NCI-H526 (cell line): ENCODE measurements at places on chromosomes 7 and 10.

DNA sequence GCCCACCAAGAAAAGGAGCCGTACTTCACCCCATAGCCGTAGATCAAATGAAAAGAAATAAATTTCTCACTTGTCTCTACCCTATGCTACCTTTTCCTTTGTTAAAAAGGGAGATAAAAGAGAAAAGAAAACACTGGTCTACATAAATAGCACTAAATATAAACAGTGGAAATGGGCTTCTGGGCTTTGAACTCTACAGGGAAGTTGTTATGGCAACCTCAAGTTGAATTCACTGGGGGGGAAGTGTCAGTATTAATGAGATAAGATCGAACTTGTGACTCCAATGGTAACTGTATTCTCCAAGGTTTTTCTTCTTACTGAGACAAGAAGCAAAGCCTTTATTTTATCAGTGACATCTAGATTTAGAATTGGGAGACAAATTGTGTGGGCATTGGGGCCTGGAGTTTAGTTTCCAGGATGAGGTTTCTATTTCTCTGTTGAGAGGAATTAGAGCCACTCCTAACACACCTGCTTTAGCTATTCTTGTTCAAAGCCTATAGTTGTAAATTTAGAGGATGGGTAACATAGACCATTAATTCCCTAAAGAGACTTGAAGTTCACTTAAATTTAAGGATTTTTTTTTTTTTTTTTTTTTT, 604.3 kb upstream of the GALNT17 start:
- no peak for DNase-seq

GRCh38 chr10:42875798-42876341, 93.3 kb downstream of the BMS1 start:
- DNase-seq, result no peak

DNA sequence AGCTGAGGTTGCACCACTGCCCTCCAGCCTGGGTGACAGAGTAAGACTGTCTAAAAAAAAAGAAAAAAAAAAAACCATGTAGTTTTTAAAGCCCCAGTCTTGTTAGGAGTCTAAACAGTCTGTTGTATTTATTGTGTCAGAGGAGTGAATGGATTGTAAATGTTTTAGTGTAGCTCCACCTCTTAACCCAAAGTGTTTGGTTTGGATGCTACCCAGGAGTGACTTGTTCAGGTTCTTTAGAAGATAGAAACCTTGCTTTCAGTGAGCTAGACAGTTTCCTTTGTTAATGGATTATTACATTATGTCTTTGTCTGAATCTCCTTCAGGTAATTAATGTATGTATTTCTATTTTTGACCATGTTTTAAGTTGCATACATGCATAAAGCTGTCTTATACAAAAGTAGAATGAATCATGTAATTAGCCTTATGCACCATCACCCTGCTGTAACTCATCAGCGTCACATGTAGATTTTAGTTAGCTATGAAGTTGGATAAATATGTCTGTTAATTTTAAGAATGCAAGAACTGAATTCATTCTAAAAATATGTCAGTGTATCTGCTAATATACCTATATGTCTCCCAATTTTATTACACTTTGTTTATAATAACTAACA, 97.7 kb downstream of the TAF3 start:
- no peak for DNase-seq

GRCh38 chr10:119896061-119896655, 3.6 kb downstream of the SEC23IP start:
- no peak for DNase-seq

DNA sequence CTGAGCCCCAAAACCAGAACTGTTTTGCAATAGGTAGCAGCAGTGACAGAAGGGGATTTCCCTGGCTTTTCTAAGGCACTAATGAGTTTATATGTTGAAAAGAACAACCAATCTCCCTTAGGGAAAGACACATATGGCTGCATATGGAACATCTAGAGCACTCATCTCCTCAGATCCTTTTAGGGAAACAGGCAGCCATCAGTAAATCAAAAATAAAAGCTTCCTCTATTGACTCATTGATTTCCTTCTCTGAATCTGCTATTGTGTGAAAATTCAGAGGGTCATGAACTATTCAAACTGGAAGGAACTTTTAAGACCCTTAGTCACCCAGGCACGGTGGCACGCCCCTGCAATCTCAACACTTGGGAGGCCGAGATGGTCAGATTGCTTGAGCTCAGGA, 110.9 kb upstream of the NANOS1 start:
- DNase-seq, result no peak

GRCh38 chr10:59885430-59886134, 20.8 kb downstream of the CCDC6 start:
- DNase-seq, result no peak

DNA sequence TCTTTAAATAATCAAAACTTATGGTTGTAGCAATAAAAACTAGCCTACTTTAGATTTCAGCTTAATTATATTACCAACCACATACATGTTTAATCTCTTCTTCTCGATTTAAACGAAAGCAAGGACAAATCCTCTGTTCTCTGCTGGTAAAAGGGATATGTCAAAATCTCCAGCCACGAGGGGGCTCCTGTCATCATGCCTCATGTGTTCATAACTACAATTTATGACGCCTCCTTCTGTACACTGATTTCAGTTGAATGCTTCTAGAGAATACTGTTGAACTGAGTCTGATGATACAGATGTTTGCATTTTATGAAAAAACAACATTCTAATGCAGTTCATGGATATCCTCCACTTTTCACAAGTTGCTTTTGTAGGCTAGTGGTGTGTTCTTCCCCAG, 220.0 kb upstream of the DPP6 start:
- peak; percentile 9 for DNase-seq

GRCh38 chr7:132292803-132293202, 283.5 kb downstream of the PLXNA4 start:
- DNase-seq, result no peak
